Motor neuron (in vitro differentiated cells): ENCODE measurements at places on chromosomes 11 and 22. TPM values are rescaled to one million over a fixed set of nuclear protein-coding genes. Genes with fewer than 3 reads are reported as not detected.
A peak's percentile ranks its signal among the peaks of the same experiment; 100 is the strongest.

DNA sequence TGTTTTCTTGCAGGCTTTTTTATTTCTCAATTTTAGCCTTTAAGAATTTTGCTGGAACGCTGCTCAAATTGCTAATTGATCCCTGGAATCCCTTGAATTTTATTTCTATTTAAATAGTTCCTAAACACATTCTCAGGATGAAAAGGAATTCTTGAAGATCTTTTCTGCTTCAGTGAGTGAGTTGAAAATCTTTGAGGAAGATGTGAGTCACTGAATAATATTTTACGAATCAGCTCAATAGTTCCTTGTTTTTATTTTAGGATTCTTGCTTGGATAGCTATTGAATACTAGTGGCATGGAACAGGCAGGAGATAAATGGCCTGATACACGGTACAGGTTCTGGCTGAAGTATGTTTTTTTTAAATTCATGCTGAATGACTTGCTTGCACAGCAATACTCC lies 194.6 kb upstream of the CCDC90B start:
- no peak for ATAC-seq

The MS4A8 gene
- 0.25 TPM in 1 of 2 replicates, not detected in the other for total RNA-seq

DNA sequence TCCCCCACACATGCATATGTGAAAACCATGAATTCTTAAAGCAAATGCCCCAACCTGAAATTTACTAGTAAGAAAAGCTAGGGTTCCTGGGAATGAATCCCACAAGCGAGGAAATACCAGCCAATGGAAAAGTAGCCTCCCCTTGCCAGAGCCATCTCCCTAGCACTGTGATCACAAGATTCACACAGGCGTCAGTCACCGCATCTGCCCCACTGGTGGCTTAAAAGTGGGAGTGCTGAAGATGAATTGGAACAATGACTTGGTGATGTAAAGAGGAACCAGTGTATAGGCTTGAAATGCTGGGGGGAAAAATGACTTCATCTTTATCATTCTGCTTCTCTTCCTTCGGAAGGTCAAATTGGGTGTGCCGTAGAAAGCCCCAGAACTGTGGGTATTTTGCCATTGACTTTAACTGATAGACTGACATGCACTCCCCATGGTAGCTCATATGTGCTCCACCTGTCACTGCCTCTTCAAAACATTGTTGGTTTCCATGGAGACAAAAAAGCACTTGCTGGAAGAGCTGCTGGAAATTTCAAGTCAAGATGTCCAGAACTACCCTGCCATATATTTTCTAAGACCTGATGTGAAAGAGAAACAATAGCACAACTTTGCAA lies 19.2 kb upstream of the ASPHD2 start:
- peak; percentile 36 for ATAC-seq

GRCh38 chr11:92432515-92432914 lies 207.9 kb downstream of the FAT3 start:
- ATAC-seq, result no peak

DNA sequence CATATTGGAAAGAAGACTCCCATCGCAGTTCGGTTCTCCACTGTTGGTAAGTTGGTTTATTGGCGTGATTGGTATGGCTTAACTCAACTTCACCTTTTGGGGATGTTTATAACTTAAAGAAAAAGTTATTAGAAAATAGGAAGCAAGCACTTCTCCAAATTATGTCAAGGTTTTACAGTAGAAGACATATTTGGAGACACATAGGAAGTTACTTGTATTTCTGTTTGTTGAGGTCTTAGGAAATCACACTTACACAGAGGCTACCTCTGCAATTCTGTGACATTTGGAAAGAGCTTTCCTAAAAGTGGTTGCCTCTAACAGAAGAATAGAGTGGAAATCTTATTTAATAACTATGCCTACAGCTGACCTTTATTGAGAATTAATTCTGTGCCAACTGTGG lies 12.3 kb downstream of the CAT start:
- ATAC-seq, result no peak

- no peak for ATAC-seq
These were observed 15.6 kb downstream of the CABIN1 start for GRCh38 chr22:24026733-24027132.

- ATAC-seq, result no peak
These were observed 54.5 kb upstream of the RRAS2 start for GRCh38 chr11:14413307-14414069.

DNA sequence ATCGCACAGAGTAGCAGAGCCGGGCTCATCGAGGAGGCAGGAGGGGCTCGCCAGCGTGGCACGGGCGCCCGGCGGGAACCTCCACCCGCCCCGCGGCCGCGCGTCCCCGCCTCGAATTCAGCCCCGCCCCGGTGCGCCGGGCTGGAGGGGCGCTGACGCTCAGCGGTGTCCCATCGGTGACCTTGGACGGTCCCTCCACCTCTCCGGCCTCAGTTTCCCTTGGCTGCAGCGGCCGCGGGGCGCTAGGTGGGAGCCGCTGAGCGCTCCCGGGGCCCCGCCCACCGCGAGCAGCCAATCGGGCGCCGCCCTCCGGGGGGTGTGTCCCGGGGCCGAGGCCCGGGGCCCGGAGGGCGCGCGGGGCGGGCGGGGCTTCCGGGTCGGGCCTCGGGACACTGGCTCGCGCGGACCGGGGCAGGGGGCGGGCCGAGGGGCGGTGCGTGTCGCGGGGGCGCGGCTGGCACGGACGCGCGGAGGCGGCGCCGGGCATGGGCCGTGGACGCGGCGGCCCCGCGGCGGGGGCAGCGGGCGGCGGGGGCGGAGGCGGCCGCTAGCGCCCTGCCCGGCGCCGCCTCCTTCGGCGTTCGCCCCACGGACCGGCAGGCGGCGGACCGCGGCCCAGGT lies at the start of gene PPARA:
PPARA (plus strand) TSS at position 493 of the 621 bp plus-strand sequence. CDS start 47,858 bp downstream, outside the sequence.
- ATAC-seq, result peak; percentile 85

DNA sequence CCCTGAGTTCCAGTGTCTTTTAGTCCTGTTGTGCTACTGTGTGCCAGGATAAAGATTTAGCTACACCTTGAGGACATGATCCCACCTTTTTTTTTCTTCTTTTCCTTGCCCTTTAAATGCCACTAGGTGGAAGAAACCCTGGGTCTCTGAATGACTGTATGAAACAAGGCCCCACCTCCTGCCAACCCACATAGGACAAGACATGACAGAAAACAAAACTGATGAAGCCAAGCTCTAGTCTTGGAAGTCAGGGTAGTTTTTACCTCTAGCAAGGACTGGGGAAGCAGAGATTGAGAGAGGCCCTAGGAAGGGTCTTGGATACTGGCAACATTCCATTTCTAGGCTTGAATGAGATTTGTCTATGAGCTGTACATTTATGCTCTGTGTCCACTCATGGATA lies 410.7 kb downstream of the MIAT start:
- ATAC-seq, result no peak

The LRRC75B gene
- total RNA-seq, result 10.7 and 11.5 TPM in 2 replicates

DNA sequence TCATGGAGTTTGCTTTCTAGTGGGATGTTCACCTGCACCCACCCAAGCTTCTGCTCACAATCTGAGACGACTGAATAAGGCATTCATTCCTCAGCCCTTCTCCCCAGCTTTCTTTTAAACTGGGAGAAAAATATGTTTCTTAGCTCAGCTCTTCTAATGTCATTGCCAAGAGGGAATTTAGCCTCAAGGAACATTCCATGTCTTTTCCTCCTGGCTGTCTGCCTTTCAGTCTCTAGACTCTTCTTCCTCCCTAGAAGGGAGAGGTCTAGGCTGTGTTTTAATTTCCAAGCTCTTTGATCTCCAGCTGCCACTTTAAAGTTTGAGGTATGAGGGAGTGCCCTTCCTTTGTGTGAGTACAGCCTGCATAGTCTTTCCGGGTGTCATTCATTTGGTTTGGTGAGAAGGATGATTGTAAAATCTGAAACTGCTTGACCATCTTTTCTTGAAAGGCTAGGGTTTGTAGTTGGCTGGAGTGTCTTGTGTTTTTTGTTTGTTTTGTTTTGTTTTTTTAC lies 11.7 kb upstream of the HTATIP2 start:
- no peak for ATAC-seq

DNA sequence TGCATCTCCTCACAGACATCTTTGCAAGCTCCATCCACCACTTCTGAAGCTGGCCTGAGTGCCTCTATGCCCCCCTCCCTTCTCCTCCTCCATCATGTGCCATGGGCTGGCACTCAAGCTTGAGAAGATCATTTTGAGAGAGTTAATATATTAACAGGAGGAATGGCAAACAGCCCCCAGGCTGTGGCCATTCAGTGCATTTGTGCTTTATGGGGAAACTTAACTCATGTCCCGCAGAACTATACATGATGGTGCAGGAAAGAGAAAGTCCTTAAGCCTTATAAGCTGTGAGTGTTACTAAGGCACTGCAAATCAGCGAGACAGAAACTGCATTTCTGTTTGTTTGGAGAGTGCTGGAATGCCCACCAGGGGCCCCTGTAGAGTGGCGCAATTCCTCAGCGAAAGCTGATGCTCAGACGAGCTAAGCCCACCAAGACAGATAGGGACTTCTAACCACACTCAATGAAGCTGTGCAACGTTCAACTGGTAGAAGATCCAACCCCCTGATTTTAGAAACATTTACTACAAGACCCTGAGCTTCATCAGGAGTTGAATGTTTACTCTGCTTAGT lies 26.8 kb upstream of the PHLDA2 start:
- no peak for ATAC-seq

DNA sequence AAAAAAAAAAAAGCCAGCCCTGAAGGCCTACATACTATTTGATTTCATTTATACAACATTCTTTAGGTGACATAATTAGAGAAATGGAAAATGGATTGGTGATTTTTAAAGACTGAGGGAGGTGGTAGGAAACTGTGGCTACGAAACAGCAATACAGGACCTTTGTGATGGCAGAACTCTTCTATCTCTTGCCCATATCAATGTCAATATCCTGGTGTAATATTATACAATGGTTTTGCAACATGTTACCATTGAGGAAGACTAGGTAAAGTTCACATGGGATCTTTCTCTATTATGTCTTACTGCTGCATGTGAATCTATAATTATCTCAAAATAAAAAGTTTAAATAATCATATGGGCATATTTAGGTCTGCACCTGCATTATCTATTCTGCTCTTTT lies 371.2 kb downstream of the ETS1 start:
- ATAC-seq, result no peak

GRCh38 chr22:27416511-27417420 lies 384.8 kb downstream of the MN1 start:
- ATAC-seq, result peak; percentile 80

The CDCA5 gene
- 15.4 and 17.1 TPM in 2 replicates for total RNA-seq

The MTFP1 gene
- 27.0 and 36.6 TPM in 2 replicates for total RNA-seq

The HEPACAM gene
- total RNA-seq, result 0.05 and 0.25 TPM in 2 replicates

DNA sequence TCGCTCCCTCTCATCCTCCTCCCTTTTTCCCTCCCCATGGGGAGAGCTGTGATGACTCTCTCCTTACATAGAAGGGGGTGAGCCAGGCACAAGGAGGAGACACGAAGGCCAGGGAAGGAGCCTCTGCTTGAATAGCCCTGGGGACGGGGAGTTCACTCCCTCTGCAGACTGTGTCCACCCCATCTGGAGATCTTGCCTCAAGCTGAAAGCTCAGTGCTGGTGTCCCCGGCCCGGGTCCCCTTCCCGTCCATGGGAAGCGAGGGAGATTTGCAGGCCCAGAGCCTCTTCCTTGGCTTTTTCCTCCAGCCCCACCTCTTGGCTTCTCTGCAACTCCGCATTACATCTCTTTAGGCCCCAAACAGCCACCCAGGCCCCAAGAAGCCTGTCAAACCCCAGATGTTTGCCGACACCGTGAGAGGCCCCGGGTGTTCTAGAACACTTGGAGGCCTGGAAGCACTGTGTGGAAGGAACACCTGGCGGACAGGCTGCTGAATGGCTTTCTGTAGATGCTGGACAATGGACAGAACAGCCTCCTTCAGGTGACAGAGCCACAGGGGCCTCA lies 32.3 kb downstream of the LINC01488 start:
- ATAC-seq, result peak; percentile 11

- ATAC-seq, result no peak
These were observed 44.6 kb downstream of the LIF start for GRCh38 chr22:30201945-30202344.

DNA sequence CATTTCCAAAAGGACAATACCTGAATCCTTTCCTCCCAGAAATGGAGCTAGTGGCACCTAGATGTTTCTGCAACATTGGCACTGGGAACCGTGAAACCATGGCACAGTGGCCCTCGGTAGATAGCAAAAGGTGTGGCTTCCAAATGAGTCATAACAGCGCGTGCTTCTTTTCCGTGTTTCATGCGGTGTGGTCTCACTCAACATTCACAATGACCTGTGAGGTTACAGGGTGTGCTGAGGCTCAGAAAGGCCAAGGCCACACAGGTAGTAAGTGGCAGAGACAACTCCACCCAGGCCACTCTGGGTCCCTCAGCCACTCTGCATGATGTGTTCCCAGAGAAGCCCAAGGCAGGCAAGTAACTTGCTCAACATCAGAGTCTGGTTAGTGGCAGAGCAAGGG lies 67.4 kb downstream of the TP53I11 start:
- ATAC-seq, result no peak

DNA sequence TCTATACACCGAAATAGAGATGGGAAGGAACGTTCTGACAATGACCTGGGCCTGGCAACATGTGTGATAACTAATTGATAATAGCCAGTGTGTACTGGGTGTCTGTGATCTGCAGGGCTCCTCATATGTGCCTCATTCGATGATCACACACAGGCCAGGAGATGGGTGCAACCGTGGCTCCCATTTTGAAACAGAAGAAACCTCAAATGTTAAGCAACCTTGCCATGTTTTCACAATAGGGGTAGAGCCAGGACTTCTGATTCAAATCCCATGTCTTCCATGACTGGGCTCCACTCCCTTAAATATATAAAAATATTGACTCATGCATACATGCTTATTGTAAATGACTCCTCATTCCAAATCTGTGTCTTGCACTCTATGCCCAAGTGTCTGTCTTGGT lies 11.1 kb downstream of the APOL3 start:
- ATAC-seq, result no peak

DNA sequence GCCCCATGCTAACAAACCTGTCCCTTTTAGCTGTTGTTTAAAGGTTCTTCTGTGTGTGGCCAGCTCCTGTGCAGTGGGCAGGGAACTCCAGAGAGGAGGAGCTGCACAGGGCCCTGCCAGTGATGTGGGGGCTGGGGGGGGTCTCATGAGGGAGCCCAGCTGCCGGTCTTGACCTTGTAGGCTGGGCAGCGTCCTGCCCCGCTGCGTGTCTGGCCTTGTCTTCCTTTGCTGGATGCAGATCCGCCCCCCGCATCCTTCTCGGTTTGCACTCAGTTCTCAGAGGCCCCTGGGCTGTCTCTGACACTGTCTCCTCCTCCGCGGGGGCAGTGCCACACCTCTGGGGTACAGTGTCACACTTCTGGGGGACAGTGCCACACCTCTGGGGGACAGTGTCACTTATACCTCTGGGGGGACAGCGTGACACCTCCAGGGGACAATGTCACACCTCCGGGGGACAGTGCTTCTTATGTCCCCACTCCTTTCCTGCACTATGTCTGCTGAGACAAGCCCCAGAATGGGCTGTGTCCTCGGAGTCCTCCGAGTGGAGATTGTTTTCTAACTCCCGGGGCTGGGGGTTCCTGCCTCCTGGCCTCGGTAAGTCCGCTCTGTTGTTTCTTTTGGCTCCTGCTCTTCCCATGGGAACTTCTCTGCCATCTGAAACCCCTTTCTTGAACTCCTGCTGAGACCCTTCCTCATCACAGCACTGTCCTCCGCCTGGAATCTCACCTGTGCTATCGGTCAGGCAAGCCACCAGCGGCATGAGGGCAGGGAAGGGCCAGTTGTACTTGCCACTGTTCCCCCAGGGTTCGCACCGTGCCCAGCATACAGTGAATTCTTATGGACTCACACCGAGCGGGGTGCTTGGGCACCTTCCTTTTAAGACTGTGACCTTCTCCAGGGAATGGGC lies 788.3 kb downstream of the TBC1D22A start:
- no peak for ATAC-seq
